Hippocampal formation (tissue), 2 donors: ENCODE measurements at places on chromosomes 7 and 10.

- no peak for DNase-seq
Observed at GRCh38 chr7:75679060-75679459, 59.7 kb downstream of the HIP1 start.

DNA sequence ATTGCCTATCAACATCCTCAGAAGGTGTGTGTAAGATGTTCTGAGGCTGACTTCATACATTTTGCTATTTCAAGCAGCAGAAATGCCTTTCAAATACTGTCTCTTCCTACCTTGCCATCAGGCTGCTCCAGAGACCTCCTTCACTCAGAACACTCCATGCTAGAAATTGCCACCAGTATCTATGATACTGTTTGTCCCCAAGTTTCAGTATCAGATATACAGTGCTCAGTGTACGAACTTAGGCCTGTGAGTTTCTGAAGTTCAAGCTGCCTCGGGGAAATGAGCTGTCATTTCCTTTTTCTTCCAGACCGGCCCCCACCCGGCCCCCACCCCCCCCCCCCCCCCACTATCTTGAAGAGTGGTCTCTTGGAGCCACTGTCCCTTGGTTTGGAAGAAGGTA lies 373.4 kb upstream of the CHRM2 start:
- DNase-seq: no peak

GRCh38 chr7:53541475-53541874 lies 506.0 kb downstream of the POM121L12 start:
- no peak for DNase-seq

DNA sequence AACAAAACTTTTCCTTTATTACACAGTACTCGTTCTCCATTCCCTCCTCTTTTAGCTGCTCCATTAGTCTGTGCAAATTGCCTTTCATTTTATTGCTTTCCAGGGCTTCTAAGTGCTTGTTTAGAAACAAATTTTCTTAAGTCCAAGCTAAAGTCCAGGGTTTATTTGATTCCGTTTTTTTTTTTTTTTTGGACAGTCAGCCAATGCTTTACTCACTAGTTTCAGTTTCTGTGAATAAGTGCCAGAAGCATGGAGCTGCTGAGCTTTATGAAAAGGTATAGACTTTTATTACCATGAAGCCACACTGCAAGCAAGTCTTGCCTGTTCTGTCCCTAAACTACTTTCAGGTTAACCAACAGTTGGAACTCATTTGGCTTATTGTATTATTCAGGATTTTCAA lies 455.0 kb downstream of the GFRA1 start:
- DNase-seq: no peak

DNA sequence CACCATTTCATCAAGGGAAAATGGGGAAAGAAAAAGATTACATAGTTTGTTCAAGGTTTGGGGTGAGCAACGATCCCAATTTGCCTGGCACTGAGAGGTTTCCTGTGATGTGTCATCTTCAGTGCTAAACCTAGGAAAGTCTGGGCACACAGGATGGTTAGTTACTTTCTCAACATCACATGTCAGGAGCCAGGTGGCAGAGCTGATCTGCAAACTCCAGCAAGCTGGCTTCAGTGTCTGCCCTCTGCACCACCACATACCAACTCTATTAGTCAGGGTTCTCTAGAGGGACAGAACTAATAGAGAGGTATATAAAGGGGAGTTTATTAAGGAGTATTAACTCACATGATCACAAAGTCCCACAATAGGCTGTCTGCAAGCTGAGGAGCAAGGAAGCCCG lies 11.3 kb downstream of the ADAM12 start:
- DNase-seq: no peak

GRCh38 chr7:54811041-54811845 lies 52.2 kb upstream of the SEC61G start:
- no peak for DNase-seq
